ENCODE measurements at places on chromosomes 16 and 17.

GRCh38 chr17:81084680-81085419 lies 49.9 kb downstream of the BAIAP2 start:
- no peak for DNase-seq

DNA sequence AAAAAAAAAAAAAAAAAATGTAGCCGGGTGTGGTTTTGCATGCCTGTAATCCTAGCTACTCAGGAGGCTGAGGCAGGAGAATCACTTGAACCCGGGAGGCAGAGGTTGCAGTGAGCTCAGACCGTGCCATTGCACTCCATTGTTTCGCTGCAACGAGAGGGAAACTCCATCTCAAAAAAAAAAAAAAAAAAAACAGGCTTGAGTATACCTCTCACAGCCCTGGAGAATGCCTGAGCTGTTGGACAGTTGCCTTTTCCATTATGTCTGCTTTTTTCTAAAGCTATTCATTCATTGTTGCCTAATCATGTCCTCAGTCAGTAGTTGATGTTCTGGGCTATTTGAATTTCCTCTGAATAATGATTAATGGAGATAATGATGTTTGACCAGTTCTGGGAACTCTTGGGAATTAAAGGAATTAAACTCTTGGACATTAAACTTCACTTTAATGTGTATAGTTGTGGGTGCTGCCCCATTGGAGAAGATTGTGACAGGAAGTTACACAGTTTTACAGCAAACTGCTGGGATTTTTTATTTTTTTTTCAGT lies 11.8 kb downstream of the HMOX2 start:
- no peak for DNase-seq

- no peak for DNase-seq
Measured at GRCh38 chr17:54902611-54903010, 2.0 kb downstream of the TOM1L1 start.

GRCh38 chr16:83458612-83459011 lies 349.2 kb upstream of the HSBP1 start:
- no peak for DNase-seq

- no peak for DNase-seq
Measured at GRCh38 chr16:59597269-59597668, 863.2 kb upstream of the GOT2 start.
